ENCODE measurements at places on chromosomes 6 and 20.

GRCh38 chr6:118843685-118844390 is 50.1 kb upstream of the ASF1A start:
- DNase-seq = no peak

- no peak for DNase-seq
Measured at GRCh38 chr6:9540126-9540525, 874.7 kb downstream of the TFAP2A start.

GRCh38 chr20:48652961-48653705 is 174.7 kb downstream of the PREX1 start:
- DNase-seq = no peak

DNA sequence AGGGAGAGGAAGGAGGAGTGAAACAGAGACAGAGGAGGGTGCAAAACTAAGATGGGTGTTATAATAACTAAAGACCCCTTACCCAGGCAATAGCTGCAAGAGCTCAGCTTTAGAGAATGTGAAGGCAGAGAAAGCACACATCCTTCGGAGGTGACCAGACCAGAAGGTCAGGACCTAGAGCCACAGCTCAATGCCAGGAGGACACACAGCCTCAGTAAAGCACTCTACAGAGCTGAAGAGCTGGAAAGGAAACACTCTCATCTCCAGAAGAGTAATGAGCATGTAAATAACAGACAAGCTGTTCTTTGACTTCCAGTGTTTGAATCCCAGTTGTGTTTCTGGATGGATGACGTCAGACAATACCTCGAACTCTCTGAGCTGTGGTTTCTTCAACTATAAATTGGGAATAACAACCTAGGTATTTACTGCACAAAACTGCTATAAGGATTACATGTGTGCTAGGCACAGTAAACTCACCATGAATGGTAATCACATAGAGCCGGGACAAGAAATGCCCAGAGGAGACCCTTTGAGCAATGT is 63.2 kb downstream of the MAP3K5 start:
- DNase-seq = no peak

- no peak for DNase-seq
Measured at GRCh38 chr6:117591405-117591804, 10.9 kb downstream of the GOPC start.

DNA sequence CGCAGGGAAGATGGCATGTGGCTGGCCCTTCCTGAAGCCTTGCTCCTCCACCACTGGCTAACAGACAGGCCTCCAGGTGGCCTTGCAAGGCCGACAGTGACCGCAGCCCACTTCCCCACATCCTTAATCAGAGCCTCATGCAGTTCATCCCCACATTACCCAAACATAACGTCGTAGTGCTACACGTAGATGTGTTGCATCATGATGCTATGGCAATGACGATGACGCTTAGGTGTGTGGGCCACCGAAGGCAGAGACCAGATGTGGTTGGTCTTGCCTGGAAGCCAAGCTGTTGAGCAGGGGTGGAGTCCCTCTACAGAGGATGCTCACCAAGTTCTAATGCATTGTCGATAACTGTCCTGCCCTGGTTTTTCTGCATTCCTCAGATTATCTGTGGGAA is 5.6 kb downstream of the CD93 start:
- no peak for DNase-seq

DNA sequence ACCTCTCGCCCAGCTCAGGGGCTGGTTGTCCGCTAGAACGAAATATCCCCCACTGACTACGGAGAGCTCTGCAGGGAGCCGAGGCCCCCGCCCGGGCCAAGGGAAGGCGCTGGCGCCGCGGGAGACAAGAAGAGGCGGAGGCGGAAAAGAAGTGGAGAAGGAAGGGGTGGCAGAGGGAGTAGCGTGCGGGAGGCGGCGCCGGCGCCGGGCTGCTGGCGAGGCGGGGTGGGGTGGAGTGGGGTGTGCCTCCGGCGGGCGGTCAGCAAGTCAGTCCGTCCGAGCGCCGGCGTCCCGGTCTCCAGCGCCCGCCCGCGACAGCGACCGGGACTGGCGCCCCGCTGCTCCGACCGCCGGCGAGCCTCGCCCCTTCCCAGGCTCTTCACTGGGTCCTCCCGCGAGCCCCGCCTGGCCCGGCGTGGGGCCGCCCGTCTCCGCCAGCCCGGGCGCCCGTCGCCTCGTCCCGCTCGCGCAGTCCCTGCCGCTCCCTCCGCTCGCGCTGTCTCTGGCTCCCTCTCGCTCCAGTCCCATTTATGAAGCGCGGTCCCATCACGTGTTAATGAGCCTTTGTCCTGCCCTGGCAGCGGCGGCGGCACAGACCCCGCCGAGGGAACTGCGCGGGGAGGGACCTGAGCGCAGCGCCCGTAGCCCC is at the start of gene CNR1:
Gene CNR1, minus strand, starts transcription at position 504 of the 649 bp plus-strand sequence. CDS start 21,073 bp downstream, outside the sequence.
- no peak for DNase-seq

- DNase-seq = no peak
Measured at GRCh38 chr6:127397729-127398630, 54.6 kb upstream of the ECHDC1 start.

DNA sequence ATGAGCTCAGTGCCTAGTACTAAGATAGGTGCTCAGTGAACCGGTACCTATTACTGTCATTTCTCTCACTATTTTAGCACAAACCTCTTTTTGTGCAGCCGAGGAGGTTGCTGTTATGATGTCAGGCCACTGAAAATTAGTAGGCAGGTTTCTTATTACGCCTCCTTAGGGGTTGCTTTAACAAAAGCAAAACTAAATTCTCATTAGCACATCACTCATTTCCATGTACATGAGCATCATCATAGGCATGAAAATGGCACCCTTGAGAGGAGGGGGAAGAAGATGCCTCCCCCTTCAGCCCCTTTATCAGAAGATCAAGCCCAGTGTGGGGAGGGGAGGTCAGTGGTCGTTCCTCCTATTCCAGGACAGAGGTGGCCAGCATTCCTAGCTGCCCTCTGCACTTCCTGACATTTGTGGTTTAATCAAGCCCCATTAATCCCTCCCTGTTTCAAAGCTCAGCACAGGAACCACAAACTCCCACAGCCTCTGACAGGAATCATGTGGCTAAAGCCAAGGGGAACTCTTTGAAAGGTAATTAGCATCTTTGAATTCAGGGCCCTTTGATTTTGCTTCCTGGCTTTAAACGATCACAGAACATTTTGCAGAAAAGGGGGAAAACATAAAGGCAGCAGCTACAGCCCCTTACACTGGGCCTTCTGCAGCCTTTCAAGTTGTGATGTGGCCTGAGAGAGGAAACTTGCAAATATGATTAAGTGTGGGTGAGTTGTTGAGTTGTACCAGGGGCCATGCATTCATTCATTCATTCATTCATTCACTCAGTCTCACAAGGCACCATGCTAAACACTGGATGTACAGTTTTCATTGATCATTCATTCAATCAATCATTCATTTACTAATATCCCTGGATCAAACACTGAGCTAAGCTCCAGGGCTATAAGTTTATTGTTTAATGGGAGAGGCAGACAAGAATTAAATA is 31.9 kb upstream of the PSMF1 start:
- DNase-seq = no peak

GRCh38 chr20:11459090-11459890 is 458.4 kb upstream of the BTBD3 start:
- no peak for DNase-seq

DNA sequence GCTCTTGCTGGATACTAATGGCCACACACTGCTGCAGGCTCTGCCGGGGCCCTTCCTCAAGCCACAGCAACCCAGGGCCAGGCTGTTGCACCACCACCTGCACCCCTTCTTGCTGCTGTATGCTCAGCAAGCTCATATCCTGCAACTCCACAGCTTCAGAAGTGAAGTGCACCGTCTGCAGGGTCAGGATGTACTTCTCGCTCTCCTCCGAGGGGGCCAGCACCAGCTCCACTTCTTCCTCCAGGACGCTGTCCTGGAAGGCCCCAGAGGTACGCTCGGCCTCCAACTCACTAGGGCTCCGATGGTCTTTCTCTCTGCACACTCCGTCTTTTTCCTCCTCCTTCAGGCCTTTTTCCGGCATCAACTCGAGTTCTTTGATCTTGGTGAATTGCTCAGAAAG is 1.2 kb downstream of the CTCFL start:
- DNase-seq = no peak

DNA sequence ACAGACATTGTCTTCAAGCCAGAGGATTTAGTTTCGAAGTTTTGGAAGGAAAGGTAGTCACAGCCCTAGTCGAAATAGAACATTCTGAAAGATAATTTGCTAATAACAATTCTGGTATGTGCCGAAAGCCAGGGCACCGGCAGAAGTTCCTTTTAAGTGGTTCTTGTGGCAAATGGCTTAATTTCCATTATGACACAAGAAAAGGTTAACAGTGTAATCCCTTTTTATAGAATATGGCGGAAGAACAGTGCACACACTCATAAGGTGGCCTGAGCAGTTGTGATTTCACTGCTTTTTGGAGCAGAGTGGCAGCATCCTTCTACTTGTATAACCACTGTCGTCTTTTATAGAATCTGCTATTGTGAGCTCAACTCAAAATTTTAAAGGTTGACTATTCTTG is 152.4 kb downstream of the SASH1 start:
- DNase-seq = no peak

- no peak for DNase-seq
Measured at GRCh38 chr20:33589059-33589458, 73.1 kb upstream of the C20orf144 start.

GRCh38 chr6:148674306-148674705 is 72.5 kb upstream of the UST start:
- no peak for DNase-seq

Data from vagina (tissue), 2 donors.